ENCODE measurements at places on chromosomes 3 and 15.

- no peak for DNase-seq
Observed at GRCh38 chr15:65210770-65211481, at the start of gene CILP. TSS of gene CILP (minus strand) at chr15:65211473. CDS start at chr15:65209755, 1,718 bp downstream.

GRCh38 chr3:70094197-70094596 is 94.7 kb downstream of the SAMMSON start:
- no peak for DNase-seq

DNA sequence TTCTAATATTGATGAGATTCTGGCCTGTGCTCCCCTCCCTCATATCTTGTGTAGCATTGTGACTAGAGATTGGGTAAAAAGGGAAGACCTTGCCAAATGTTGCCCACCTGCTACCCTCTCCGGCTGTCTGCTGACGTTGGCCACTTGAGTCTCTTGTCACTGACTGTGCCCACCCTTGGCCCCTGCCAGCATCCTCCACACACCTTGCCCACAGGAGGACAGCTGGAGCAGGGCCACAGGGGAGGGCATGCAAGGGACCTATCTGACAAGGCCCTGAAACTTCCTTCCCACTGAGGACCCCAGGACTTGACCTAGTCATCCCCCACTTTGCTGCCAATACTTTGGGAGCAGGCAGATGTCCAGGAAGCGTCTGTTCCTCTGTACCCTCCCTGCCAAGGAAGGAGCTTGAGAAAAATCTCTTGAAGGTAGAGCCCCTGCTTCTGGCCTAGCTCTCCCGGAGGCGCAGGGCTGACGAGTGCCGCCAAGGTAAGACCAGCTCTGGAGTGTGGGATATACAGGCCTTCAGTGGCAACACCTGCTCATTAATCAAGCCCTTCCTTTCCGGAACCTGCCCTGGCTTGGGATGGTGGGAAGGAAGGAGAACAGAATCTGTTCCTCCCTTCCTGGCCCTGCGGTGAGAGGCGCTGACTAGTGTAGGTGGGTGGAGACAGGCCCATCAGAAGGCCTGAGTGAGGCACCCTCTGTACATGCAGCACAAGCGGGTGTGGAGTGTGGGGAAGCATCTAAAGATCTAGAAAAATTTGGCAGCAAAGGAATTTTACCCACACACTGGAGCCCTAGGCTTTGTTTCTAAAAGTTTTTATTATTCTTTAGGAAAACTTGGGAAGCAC is 4.9 kb upstream of the PAK6 start:
- no peak for DNase-seq

DNA sequence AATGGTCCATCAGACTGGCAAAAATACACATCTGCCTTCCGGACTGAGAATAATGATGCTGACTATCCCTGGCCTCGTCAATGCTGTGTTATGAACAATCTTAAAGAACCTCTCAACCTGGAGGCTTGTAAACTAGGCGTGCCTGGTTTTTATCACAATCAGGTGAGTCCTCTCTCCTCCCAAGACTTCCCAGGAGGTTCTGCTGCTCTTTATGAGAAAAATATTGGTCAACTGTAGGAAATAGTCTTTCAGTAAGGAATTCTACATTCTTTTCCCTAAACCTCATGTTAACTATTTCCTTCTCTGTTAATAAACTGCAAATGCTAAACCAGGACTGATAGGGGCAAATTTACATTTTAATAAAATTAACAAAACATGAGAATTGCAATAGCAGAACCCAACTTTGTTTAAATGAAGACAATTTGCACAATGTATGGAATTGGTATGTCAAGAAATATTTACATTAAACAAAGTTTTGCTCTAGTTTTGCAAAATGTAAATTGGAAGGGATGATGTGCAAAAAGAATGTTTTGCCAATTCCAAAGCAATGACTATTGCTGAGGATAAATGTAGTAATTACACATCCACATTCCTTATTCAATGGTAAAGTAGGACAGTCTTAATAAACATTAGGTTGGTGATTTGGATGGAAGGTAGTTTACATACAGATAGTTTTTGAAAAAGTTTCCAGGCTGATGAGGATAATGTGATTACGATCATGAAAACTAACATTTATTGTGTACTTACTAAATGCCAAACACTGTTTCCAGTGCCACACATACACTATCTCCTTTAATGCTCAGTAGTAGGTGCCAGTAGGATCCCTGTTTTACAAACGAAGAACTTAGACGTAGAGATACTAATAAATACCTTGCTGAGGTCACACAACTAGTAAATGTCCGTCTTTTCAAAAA is 21.1 kb downstream of the UPK1B start:
- no peak for DNase-seq

- DNase-seq = peak; percentile 22
Observed at GRCh38 chr15:31080591-31081014, 20.9 kb downstream of the TRPM1 start.

DNA sequence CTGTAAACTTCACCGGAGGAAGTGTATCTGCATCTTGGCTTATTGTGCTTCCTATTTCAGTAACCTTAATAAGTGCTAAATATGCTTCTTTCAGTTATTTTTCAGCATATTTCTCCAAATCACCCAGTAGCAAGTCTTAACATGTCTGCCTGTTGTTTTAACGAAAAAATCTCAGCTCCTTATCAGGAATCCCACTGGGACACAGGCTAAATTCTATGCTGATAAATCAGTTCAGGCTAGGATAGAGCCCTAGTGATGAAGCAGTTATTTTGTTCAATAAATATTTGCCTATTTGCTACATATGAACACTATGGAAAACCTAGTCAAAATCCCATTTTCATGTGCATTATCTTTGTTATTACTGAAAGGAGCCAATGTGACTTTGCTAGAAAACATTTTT is 8.2 kb upstream of the MITF start:
- no peak for DNase-seq

GRCh38 chr15:52651114-52651513 is 28.1 kb downstream of the ATOSA start:
- DNase-seq = no peak

- DNase-seq = no peak
Observed at GRCh38 chr3:172868582-172869200, 118.2 kb downstream of the ECT2 start.

DNA sequence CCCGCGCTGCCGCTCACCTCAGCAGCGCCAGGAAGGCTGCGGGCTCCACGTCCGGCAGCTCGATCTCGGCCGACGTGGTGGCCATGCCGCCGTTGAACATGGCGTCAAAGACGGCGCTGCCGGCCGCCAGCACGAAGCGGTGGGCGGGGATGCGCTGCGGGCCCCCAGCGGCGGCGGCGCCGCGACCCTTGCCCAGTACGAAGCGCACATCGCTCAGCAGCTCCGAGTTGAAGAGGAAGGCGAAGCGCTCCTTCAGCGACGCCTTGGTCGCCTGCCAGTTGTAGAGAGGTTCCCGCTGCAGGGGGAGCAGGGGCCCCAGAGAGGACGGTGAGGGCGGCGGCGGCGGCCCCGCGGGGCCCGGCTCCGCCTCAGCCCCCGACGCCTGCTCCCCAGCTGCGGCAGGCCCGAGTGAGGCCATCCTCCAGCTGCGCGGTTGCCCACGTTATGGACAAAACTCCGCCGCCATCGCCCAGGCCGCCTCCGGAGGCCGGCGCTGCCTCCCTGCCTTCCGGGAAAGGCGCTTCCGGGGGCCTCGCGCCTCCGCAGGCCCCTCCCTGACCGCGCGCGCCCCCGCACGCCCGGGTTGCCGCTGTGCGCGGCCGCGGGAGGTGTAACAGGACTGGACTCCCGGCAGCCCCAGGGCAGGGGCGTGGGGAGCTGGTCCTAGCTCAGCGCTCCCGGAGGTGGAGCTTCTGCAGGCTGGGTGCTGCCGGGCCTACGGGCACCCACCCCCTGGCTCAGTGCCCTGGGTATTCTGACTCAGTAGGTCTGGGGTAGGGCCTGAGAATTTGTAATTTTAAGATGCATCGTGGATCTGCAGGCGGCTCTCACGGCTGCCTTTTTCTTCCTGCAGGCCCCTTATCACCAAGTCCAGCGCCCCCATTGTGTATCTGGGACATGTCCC is at the start of gene BTBD1:
TSS of gene BTBD1 (minus strand) at position 519 of the 904 bp plus-strand sequence. CDS start at position 418, 101 bp downstream.
- peak; percentile 83 for DNase-seq

- no peak for DNase-seq
Observed at GRCh38 chr3:143830063-143830462, 18.2 kb downstream of the SLC9A9 start.

DNA sequence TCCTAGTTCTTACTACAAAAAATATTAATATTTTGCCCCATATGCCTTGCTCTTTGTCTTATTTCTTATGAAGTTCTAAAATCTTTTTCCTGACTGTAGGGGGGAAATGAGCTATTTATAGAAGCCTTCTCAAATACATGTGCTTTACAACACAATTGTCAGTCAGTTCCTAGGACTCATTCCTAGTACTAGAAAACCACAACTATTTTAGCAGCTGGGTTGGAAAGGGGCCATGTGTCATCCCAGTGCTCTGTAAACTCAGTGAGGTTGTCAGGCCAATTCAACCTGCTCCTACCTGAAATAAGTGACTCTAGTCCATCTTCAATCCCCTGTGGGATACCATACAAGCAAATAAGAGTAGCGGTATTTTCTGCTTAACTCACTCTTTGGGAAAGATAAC is 153.8 kb downstream of the ULK4 start:
- no peak for DNase-seq

DNA sequence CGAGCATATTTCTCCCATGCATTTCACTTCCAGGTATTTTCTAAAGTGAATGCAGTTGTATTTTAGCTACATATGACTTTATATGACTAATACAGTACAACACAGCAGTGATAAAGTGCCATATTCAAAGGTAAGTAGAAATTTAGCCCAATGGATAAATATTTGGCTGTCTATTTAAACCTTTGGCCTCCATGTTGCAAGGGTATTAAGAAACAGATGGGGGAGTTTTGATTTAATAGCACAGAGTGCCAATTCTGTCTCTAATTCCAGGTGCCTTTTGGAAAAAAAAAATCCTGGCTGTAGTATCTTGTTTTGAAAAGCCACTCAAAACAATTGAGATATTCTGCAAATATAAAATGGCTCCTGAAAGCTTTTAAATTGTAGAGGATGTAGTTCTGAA is 44.9 kb upstream of the SGO1 start:
- no peak for DNase-seq

DNA sequence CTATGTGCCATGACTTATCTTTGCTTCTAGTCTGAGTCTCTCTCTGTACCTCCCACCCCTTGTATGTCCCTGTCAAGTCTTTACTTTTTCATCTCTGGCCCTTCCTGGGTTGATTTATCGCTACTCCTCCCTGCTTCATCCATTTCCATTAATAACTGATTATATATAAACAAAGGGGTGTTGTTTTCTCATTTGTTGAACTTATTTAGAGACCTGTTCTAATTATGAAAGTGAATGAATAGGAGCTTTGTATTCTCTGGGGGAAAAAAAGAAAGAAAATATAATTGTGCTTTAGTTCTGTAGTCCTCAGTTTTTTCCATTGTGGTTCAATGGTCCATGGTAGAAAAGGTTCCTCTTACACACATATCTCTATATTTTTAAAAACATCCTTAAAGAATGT is 328.9 kb upstream of the PPP2R3A start:
- DNase-seq = no peak

DNA sequence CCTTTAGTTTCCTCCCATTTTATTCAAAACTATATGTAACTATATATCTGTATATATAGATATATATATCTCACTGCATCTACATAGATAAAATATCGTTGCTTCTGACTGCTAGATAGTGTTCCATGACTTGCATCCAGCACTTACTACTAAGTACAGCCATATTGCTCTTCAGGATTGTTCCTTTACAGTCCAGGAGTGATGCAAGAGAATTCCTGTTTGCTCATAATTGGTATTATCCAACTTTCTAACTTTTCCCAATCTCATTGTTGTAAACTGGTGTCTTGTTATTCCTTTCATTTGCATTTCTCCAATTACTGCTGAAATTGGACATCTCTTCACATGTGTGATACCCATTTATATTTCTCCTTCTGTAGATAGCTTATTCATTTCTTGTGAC is 99.8 kb upstream of the STRIT1 start:
- no peak for DNase-seq

Data from CD4-positive, alpha-beta T cell treated with Interleukin-1 beta for 1 hour (primary cell).